Activated gamma-delta T cell treated with Interleukin-2 at 50 U/mL for 16 hours (primary cell): ENCODE measurements at places on chromosomes 5 and 9.

DNA sequence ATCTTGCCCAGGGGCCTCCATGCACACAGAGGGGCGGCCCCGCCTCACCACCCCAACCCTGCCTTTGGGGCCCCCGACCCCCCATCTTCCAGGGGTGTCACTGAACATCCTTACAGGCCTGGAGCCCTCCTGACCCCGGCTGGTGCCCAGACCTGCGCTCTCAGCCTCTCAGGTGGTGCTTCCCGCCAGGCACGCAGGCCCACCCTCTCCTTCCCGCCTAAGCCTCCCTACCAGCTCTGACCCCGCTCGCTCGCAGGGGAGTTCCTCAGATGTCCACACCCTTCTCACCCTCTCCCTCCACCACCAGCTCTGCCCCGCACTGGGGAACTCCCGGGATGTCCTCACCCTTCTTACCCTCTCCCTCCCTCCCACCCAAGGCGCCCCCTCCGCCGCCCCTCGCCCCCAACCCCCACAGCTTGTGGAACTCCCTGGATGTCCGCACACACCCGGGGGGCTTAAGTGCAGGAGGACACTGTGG is 12.3 kb upstream of the QRFP start:
- no peak for DNase-seq

DNA sequence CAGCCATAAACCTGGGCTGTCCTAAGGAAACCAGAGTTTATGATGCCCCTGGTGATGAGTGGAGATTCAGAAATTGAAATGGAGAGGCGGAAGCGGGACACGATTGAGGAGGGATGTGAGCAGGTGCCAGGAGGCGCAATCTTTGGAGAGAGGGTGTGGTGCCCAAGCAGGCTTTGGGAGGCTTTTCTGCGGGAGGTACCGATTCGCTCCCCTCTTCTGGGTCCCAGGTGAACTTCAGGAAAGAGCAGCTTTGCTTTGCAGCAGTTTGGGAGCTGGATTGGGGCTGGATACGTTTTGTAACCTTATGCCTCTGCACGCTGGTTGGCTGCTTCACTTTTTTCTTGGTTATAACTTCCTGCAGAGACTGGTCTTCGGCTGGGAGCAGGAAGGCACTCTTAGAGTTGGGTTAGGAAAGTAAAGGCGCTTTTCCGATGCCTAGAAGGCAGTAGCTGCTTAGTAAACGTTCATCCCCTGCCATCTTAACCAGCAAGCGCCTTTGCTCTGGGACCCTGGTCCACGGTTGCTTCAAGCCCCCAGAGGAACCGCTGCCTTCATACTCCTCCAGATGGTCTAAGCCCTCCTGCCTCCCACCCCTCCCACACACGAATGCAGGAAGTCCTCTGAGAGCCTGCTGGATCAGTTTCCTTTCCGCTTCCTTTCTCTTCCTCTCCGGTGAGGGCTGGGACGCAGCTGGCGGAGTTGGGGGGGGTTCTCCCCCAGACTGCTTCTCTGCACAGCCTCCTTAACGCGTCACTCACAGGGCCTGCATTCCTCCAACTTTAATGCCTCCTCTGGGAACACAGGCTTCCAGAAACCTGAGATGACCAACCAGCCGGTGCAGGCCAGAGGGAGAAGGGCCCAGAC is 15.2 kb upstream of the NEK6 start:
- DNase-seq: no peak

GRCh38 chr5:9233712-9234111 is 312.2 kb downstream of the SEMA5A start:
- DNase-seq: no peak

DNA sequence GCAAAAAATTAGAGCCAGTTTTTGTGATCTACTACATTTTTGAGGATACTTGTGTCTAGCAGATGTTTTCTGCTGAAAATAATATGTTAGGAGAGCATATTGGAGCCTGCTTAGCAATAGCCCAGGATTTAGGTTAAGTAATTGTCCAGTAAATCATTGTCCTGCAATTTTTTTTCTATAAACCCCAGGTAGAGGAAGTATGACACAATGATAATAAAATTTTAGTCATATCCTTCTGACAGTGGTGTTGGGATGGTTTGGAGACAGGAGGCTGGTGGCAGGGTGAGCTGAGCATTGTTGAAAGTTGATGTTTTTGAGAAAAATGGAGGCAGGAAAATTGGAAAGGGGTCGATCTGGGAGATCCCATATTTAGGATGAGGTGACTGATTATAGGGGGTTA is 3.5 kb downstream of the SNCAIP start:
- DNase-seq: no peak

- no peak for DNase-seq
Observed at GRCh38 chr5:11777096-11777495, 127.2 kb downstream of the CTNND2 start.

GRCh38 chr9:6512085-6512657 is 99.2 kb downstream of the UHRF2 start:
- no peak for DNase-seq

DNA sequence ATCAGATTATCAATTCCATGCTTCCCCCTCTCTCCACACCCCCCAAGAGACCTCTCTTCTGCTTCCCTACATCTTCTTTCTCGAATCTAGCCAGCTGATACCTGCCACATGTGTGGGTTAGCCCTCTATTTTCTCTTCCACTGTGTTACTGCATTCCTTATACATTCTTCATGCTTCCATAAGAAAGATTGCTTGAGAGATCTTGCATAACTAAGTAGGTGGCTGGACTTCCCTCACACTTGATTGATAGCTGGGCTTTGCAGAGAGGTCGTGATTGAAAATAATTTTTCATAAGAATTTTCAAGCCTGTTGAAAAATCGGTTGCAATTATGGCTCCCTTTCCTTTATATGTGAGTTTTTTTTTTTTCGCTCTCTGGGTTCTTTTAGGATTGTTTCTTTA is 33.0 kb upstream of the PANK3 start:
- no peak for DNase-seq

DNA sequence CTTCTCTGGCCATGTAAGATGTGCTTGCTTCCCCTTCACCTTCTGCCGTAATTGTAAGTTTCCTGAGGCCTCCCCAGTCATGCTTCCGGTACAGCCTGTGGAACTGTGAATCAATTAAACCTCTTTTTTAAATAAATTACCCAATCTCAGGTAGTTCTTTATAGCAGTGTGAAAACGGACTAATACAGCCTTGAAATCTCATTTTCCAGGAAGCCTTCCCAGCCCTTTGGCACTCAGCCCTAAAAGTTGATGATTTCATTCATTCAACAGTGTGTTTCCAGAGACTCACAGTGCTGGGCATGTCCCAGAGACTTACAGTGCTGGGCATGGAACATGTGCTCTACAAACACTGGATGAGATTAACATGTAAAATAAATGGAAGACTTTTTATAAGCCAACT is 135.8 kb downstream of the DCP2 start:
- DNase-seq: no peak

DNA sequence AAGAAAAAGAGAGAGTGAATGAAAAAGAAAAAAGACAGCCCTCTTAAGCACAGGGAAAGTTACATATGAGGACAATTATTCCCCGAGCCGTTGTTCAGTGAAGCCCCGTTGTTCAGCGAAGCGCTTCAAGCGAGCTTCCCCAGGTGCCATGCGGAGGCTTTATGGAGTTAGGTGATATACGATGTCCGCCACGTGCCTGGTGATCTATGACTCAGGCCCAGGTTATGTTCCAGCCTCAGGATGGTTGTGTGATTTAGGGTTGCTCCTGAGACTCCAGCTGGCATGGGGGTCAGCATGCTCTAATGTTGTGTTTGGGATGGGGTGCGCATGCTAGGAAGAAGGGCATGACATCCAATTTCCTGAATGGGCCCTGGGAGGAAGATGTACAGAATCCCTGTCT is 365.6 kb downstream of the CDK5RAP2 start:
- no peak for DNase-seq

DNA sequence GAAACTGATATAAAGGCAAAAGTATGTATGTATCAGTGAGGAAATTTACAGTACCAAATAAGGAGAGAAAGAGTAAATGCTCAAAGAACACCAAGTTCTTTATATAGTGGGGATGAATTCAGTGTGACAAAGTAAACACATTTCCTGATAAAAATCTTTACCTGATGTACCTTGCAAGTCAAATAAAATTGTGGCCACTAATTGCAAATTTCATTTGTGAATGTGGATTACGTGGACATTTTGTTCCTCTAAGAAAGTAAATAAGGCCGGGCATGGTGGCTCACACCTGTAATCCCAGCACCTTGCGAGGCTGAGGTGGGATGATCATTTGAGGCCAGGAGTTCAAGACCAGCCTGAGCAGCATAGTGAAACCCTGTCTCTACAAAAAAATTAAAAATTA is 25.7 kb downstream of the CEP120 start:
- DNase-seq: no peak

DNA sequence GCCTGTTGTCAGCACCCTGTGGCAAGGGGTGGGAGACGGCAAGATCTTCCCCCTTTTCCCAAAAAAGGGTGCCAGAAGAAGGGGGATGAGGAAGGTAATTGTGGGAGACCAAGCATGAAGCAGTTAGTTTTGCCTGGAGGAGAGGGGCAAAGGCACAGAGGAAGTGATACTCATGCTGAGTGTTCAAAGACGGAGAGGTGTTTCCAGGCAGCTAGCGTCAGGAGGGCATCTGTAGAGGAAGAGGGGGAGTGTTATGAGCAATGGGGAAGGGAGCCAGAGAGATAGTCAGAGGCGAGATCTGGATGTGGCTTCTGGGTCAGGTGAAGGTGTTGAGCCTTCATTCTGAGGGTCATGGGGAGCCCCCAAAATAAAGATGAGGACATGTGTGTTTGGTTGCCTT is 26.9 kb upstream of the ADAM19 start:
- no peak for DNase-seq

DNA sequence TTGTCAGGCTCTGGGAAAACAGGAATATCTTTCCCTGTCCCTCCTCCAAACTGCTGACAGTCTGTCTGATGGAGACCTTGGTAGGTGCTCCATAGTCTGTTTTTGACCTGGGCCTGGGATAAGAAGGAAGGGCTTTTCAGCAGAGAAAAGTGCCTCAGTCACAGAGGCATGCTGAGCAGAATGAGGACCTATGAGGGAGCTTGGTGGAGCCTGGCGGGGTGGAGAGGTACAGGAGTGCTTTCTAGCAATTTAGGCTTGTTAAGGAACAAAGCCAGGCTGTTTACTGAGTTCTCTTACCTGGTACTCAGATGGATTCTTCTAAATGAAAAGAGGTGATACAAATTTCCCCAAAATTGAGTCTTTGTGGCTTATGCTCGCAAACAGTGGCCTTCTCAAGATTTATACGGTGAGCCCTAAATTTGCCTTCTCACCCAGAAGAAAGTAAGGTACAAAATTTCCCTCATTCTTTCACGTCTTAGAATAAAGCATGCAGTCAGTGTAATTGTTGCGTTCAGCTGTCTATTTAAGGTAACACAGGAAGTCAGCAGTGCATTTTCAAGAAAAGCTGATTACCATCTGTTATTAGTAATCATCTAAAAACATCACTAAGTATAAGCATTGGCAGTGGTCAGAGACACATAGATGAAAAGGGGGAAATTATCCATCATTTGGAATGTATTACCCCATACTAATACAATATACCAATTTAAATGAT is 28.6 kb upstream of the IL13 start:
- DNase-seq: no peak

DNA sequence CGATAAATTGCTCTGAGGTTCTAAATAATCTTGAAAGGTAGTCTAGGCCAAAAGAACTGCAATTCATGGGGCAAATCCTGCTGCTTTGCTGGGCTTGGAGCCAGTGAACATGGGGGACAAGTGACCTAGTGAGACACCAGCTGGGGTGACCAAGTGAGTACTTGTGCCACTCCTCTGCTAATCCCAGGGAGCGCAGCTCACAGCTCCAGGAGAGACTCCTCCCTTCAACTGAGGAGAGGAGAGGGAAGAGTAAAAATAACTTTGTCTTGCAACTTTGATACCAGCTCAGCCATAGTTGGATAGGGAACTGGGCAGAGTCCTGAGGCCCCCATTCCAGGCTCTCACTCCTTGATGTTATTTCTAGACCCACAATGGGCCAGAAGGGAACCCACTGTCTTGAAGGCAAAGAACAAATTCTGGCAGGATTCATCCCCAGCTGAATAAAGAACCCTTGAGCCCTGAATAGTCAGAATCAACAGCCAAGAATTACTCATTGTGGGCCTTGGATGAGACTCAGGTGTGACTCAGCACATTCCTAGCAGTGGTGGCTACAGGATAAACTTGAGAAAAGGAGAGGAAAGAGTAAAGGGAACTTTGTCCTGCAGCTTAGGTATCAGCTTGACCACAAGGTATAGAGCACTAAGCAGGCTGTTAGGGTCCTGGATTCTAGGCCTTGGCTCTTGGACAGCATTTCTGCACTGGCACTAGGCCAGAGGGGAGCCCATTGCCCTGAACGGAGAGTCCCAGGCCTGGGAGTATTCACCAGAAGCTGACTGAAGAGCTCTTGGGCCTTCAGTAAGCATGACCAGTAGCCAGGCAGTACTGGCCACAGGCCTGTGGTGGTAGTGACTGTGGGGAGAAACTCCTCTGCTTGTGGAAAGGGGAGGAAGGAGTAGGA is 288.3 kb upstream of the CDH18 start:
- no peak for DNase-seq

GRCh38 chr5:75617736-75618352 is 6.6 kb downstream of the ANKDD1B start:
- no peak for DNase-seq

DNA sequence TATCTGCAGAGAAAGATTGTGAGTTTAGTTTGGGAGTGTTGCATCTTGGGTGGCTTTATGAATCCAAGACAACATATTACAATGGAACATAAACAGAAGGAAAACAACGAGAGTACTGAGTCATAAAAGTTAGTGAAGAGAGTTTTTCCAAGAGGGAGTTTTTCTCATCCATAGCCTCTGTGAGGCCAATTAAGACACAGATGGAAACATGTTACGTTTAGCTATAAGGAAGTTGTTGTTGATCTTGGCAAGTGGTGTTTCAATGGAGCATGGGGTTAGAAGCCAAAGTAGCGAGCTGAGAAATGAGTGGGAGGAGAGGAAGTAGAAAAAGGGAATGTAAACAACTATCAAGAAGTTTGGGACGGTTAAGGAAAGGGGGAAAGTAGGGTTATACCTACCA is 53.3 kb upstream of the SPATA31D4 start:
- no peak for DNase-seq

DNA sequence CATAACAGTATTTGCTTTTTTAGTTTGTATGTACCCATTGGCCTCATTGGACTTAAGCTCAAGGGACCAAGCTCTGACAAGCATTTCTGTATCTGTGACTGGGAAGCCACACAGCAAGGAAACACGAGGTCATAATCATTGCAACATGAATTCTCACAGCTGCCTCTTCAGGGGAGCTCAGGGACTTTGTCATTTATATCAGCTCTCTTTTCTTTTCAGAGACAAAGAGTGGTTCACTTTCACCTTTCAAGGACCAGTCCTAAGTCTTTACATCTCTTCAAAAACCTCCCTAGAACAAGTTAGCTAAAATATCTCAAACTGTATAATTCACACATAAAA is 58.6 kb downstream of the ADAMTS12 start:
- DNase-seq: no peak

- no peak for DNase-seq
Observed at GRCh38 chr9:92163276-92163675, 48.1 kb upstream of the SPTLC1 start.

- DNase-seq: no peak
Observed at GRCh38 chr9:35689542-35690293, at the start of gene TPM2. TPM2 (minus strand) TSS chr9:35689925; CDS start chr9:35689817, 108 bp downstream.

- no peak for DNase-seq
Observed at GRCh38 chr9:137349471-137350033, 47.5 kb upstream of the NRARP start.

GRCh38 chr5:109959652-109960051 is 269.9 kb downstream of the MAN2A1 start:
- DNase-seq: no peak

- DNase-seq: no peak
Observed at GRCh38 chr5:5383461-5383860, 39.0 kb upstream of the ICE1 start.
